ENCODE measurements at places on chromosomes 2 and 18.

- peak; percentile 11 for DNase-seq
These were observed 160.9 kb downstream of the ZEB2 start for GRCh38 chr2:144358979-144359541.

DNA sequence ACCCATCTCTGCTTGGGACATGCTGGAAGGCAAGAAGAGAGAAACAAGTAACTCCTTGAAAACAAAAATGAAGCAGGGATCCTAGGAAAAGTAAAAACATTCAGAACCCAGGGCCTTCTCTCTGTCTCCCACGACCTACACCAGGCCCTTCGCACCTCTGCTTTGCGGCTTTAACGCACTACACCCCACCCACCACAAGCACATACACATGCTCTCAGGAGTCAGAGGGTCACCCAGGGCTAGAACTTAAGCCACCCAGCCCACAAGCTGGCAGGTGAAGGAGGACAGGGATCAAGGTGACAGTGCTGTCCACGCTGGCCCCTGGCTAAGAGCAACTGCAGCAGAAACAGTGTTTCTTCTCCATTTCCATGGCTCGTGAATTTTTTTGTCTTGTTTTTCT lies 72.2 kb downstream of the BCL11A start:
- no peak for DNase-seq

DNA sequence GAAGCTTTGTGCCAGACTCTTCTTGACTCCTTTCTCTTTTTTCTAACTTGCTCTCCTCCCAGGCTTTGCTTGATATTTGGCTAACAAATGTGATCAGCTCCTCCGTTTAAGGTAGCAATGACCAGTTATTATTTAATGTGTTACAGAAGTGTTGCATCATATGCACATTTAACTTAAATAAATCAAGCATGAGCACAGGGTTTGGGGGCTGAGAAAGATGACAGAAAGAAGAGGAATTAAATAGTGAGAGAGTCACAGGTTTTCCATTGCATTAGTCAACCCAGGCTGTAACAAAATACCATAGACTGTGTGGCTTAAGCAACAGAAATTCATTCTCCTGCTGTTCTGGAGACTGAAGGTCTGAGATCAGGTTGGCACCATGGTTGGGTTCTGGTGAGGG lies 343.8 kb downstream of the RPRM start:
- no peak for DNase-seq

GRCh38 chr2:52613064-52613463 lies 1154.5 kb upstream of the CHAC2 start:
- DNase-seq: peak; percentile 44

DNA sequence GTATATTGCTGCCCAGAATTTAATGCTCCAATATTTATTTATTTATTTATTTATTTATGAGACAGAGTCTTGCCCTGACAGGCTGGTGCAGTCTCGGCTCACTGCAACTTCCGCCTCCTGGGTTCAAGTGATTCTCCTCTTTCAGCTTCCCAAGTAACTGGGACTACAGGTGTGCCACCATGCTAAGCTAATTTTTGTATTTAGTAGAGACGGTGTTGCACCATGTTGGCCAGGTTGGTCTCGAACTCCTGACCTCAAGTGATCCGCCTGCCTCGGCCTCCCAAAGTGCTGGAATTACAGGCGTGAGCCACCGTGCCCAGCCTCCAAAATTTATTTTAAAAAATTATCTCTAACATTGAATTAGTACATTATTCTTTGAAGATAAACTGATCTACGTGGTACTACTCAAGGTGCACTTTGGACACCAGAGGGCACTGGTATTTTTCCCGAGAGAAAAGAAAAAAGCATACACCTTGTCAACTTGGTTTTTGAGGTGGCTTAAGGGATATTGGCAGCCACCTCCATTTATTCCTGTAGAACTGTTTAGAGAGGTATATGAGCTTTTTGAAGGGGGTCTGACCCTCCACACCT lies 1.4 kb upstream of the IDH1 start:
- DNase-seq: no peak

- no peak for DNase-seq
These were observed 358.7 kb downstream of the SETBP1 start for GRCh38 chr18:45039376-45039775.

DNA sequence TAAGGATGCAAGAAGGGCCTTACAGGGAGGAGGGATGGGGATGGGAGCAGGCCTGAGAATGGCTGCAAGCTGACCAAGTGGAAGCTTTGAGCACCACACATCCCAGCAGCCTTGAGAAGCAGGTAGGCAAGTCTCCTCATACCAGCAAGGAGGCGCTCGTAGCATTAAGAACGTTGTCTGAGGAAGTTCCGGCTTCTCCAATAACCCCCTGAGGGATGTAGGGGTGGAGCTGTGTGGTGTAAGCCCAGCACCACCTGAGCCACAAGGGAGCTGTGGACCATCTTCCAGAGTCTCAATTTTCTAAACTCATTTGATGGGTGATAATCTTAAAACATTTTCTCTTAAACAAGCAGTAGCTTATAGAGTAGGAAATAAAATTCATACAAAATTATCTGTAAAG lies 50.6 kb downstream of the ST3GAL5 start:
- no peak for DNase-seq

GRCh38 chr2:58767828-58768714 lies 526.9 kb upstream of the FANCL start:
- DNase-seq: no peak

- DNase-seq: no peak
These were observed 42.4 kb upstream of the GRHL1 start for GRCh38 chr2:9909106-9909505.

DNA sequence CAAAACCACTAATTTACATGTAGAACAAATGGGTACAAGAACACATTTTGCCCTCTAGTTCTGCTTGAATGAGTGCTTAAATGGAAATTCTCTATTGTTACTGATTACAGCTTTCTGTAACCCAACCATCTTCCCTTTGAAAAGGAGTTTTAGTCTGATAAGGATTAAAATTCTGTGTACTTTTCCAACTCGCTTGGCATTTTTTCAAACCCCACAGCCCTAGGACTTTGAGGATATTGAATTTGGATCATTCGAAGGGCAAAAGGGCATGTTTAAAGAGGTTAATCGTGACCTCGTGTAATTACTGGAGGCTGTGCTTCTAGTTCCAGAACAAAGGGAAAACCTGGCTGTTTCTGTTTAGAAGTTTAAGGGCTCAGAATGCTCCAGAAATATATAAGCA lies 432.3 kb downstream of the PID1 start:
- no peak for DNase-seq

DNA sequence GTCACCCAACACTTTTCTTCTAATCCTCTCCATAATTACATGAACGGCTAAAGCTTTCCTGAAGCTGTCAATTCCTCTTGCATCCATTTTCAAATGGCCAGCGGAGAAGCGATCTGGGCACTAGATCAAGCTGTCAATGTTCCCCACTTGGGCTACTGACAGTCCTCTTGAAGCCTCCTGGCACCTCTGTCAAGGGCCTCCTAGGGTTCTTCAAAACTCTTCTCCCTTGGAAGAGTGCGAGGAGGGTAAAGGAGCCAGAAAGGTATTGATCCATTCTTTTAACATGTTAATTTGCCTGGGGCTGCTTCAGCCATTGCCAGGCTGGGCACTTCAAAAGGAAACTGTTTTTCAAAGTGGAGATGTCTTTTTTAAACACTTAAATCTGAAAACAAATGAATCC lies 19.8 kb downstream of the EPHA4 start:
- no peak for DNase-seq

GRCh38 chr2:24262421-24262970 lies 87.6 kb downstream of the FAM228A start:
- DNase-seq: no peak

DNA sequence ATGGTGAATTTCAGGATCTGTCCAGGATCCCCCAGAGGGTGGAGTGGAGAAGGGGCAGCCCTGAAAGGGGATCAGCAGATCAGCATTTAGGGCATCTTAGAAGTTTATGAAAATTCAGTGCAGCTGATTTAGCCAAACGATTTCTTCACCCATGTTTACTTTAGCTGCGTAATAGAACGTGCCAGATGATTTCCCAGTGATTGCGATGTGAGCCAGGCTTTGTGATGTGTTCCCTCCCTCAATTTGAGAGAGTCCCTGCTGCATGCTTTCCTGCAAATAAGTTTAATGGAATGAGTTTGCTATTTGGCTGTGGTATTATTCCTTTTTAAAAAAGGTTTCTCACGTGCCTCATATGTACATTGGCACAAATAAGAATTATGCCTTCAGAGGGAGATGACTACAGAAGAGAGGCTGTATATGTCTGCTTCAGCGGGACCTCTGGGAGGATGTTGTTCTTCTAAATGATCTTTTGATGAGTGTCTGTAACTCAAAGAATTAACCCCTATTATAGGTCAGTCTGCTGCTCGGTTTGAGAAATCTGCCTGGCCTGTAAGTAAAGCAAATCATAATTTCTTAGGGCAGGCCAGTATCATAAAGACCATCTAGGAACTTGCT lies 111.9 kb downstream of the MRO start:
- DNase-seq: no peak

- DNase-seq: peak; percentile 48
These were observed 128.5 kb upstream of the RAB12 start for GRCh38 chr18:8480506-8481328.
